Panc1 (cell line): ENCODE measurements at places on chromosomes 2 and 18. TPM values are rescaled to one million over a fixed set of nuclear protein-coding genes. Genes with fewer than 3 reads are reported as not detected.

ATOH8 gene
- 3.8 TPM for total RNA-seq

IL36A gene
- total RNA-seq = not detected

ABCG8 gene
- total RNA-seq = 0.03 TPM

DNA sequence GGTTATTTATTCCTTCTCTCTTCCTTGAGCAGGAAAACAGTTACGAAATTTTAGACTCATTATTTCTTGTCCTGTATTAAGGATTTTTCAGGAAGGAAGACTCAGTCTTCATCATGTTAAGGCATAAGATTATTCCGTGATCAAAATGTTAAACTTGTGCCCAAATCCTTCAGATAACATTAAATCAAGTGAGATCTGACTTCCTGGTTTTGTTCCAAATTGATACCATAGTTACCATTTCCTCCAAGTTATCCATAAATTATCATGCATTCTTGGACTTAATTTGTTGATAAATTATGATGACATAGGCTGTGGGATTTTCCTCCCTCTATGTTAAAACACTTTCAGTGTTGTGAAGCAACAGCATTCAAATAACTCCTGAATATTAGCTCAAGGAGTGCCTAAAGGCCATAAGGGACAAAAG, 31.9 kb downstream of the EFEMP1 start:
- no peaks in the 10 kb centered on the region for H3K36me3 ChIP-seq
- H3K27ac ChIP-seq = no peak overlapping the region
- H3K4me3 ChIP-seq = no peak overlapping the region
- H3K4me1 ChIP-seq = no peaks in the 10 kb centered on the region
- no peaks in the 10 kb centered on the region for H3K27me3 ChIP-seq

GRCh38 chr18:47777626-47778025, 152.8 kb downstream of the SMAD2 start:
- no peaks in the 10 kb centered on the region for H3K36me3 ChIP-seq
- H3K27me3 ChIP-seq = no peaks in the 10 kb centered on the region
- no peak for DNase-seq

DNA sequence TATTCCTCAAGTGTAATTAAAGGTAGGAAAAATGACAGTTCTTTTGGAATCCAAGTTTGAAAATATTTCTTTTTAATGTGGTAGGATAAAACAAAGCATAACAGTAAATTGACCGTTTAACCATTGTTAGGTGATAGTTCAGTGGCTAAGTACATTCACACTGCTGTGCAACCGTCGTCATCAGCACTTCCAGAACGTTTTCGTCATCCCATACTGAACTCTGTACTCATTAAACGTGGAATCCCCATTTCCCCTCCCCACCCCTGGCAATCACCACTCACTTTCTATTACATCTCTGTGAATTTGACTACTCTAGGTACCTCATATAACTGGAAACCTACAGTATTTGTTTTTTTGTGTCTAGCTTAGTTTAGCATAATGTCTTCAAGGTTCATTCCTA, 32.9 kb upstream of the FZD5 start:
- no peak overlapping the region for H3K27ac ChIP-seq
- DNase-seq = no peak
- no peak overlapping the region for H3K4me3 ChIP-seq
- peaks cover 5% of the 10 kb centered on the region; the same call in 1 of the 2 replicates for H3K4me1 ChIP-seq

- no peak for DNase-seq
- no peaks in the 10 kb centered on the region for H3K27me3 ChIP-seq
These were observed 613.4 kb downstream of the ARHGAP15 start for GRCh38 chr2:143742581-143742980.
